Stimulated activated CD4-positive, alpha-beta T cell treated with anti-CD3 and anti-CD28 coated beads, Interleukin-2, amount 100 ng/mL, for 4 hours (primary cell): ENCODE measurements at places on chromosomes 3 and 15.

GRCh38 chr3:73114711-73115110 is 53.3 kb downstream of the EBLN2 start:
- no peak for DNase-seq

DNA sequence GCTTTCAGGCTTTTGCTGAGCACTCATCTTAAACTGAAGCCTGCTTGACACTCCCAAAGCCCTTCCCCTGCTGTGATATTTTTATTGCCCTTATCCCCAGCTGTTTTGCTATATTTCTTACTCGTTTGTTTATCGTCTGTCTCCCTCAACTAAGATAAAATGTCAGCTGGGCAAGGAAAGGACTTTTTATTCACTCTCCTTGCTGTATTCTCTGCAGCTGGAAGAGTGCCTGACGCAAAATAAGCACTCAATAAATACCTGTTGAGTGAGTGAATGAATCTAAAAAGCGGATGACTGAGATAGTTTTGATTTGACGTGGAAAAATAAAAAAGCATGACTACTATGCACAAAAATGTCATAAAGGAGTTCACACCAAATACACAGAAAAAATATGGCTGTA is 84.8 kb upstream of the POMGNT2 start:
- no peak for DNase-seq

- no peak for DNase-seq
Observed at GRCh38 chr3:133753107-133753778, 7.0 kb downstream of the TF start.

- no peak for DNase-seq
Observed at GRCh38 chr3:170410428-170411029, 8.1 kb upstream of the CLDN11 start.

GRCh38 chr3:196166741-196167140 is 44.5 kb downstream of the ZDHHC19 start:
- DNase-seq = no peak
